Right lung (tissue), 10 donors: ENCODE measurements at places on chromosomes 6 and 20. TPM values are rescaled to one million over a fixed set of nuclear protein-coding genes. Genes with fewer than 3 reads are reported as not detected.

FOXF2 gene
- polyA plus RNA-seq, result 63.0 TPM

ECT2L gene
- polyA plus RNA-seq, result 1.8 TPM

TEAD3 gene
- polyA plus RNA-seq, result 48.4 TPM

- DNase-seq, result no peak
Observed at GRCh38 chr6:154653385-154653784, 79.8 kb upstream of the SCAF8 start.

TRIM15 gene
- not detected for polyA plus RNA-seq

RNGTT gene
- polyA plus RNA-seq, result 13.3 TPM

- DNase-seq, result no peak
Observed at GRCh38 chr20:10708351-10709185, 34.8 kb upstream of the JAG1 start.

HCRTR2 gene
- 0.12 TPM for polyA plus RNA-seq

DNA sequence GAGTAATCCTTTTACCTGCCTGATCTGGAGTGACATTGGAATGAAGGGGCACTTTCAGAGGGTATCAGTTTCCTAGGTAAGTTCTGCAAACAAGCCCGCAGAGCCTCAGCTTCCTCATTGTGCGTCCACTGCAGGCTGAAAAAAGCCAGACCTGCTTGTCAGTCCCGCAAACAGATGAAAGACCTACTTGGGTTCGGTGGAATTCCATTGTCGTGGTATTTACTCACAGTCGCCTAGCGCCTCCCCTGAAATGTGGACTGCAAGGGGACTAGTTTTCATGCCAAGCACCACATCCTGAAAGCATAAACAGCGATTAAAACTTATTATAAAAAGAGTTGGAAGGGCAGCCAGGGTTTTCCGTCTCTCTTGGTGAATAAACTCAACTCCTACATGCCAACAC, 121.5 kb downstream of the PAX1 start:
- DNase-seq, result no peak

MAS1 gene
- polyA plus RNA-seq, result 0.03 TPM

FILIP1 gene
- 45.3 TPM for polyA plus RNA-seq

- no peak for DNase-seq
Observed at GRCh38 chr20:61881416-61881815, 184.3 kb downstream of the TAF4 start.

DNA sequence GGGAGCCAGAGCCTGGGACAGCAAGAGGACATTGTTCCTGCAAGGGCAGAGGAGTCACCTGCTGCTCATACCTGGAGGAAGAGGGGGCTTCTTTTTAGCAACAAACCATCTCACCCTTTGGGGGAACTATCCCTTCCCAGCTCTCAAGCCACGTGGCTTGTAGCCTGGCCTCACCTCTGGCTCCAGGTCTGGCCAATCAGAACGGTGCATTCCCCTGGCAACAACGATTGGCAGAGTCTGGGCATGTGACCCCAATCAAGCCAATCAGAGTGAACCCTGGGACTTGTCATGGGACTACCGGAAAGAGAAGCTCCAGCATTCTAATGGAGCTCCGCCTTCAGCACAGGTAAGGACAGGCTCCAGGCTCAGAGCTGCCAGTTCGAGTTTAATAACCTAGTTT, 33.6 kb downstream of the KCNB1 start:
- DNase-seq, result no peak

DNA sequence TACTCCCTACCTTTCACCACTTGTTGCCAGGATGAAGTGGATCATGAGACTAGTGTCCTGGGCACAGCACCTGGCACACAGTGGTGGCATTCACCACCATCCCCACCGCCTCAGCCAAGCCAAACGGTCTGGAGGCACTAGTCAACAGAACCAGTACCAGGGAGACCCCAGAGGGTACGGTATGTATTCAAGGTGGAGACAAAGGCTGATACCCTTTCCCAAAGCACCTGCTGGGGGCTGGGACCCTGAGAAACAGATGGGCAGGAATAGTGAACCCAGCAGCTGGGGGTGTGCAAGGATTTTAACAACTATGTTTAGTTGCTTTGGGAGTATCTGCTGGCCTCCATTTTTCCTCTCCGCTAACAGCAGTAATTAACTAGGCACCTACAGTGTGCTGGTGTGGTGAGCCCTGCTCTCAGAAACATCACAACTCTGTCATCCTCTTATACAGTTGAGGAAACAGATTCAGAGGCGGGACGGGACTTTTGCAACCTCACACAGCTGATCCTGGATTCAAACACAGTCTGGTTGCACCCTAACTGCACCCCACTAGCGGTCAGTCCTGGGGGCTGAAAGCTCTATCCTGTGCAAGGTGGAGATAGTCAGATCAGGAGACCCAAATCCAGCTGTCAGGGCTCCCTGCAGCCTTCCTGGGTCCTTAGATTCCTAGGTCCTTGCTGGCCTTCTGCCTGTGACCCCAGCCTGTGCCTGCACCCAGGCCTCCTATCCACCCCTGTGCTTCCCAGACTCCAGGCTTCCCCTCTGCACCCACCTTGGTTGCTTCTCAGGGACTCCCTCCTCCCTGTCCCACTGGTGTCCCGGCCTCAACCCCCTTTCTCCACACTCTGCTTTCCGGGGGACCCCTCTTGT, 1.2 kb downstream of the SNTA1 start:
- no peak for DNase-seq

POM121L2 gene
- polyA plus RNA-seq, result not detected

HRH3 gene
- 0.06 TPM for polyA plus RNA-seq

GRCh38 chr6:122678841-122679240, 68.6 kb downstream of the PKIB start:
- DNase-seq, result no peak

DNA sequence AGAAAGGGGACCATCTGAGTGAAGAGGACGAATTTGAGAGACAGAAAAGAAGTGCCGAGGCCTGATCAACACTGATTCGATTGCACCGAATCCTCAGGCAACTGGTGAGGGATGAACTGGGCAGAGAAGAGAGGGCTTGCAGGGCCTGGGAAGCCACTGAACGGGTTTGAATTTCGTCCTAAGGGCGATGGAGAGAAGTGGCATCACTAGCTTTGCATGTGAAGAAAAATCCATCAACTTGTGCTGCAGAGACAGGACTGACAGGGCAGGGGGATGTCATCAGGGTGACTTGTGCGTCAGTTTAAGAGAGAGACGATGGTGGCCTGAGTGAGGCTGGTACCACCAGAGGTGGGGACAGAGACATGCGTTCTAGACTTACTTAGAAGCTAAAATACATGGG, 73.7 kb upstream of the SLC22A23 start:
- DNase-seq, result no peak
